Uterine smooth muscle cell (primary cell): ENCODE measurements at places on chromosomes 4 and X. TPM values are rescaled to one million over a fixed set of nuclear protein-coding genes. Genes with fewer than 3 reads are reported as not detected.

MXRA5 gene
- 36.2 and 49.0 TPM in 2 replicates for total RNA-seq

ADH1B gene
- total RNA-seq = 0.25 and 0.33 TPM in 2 replicates

NUP62CL gene
- 0.11 and 0.25 TPM in 2 replicates for total RNA-seq

MAGEA10 gene
- total RNA-seq = not detected in 2 replicates

ALPK1 gene
- total RNA-seq = 38.3 and 43.5 TPM in 2 replicates
